ENCODE measurements at places on chromosomes 5 and 9.

GRCh38 chr5:3226196-3226920 lies 369.3 kb upstream of the IRX1 start:
- DNase-seq: no peak

GRCh38 chr9:134195558-134195957 lies 31.2 kb upstream of the RNU6ATAC start:
- no peak for DNase-seq

DNA sequence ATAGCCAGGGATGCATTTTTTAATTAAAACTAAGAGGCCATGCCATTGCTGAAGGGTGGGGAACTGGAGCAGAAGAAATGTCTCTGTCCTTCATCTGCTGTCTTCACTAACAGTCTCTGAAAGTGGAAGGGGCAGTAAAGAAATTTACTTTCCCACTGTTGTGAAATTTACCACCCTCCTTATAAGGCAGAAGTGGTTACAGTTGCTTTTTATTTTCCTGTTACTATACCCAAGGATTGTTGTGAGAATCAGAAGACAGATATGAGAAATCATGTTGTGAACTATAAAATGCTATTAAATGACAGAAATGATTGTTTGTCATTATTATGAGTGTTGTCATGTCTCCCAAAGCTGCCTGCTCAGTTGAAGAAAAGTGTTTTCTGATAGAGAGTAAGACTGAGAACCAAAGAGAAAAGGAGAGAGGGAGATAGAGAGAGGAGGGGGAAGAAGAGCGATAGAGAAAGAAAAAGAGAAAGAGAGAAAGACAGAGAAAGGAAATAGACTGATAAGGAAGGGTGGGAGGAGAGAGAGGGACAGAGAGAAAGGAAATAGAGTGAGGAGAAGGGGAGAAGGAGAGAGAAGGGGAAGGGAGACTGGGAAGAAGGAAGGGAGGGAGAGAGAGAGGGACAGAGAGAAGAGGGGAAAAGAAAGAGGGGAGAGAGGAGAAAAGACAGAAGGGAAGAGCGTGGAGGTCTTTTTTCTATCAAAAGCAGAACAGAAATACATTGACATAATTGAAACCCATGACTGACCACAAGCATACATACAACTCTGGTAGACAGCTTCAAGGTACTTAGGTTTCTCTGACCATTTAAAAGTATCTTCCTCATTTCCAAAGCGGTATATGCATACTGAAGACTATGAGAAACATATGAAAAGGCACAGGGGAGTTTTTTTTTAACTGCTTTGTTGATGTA lies 22.5 kb downstream of the SEC61B start:
- DNase-seq: no peak

DNA sequence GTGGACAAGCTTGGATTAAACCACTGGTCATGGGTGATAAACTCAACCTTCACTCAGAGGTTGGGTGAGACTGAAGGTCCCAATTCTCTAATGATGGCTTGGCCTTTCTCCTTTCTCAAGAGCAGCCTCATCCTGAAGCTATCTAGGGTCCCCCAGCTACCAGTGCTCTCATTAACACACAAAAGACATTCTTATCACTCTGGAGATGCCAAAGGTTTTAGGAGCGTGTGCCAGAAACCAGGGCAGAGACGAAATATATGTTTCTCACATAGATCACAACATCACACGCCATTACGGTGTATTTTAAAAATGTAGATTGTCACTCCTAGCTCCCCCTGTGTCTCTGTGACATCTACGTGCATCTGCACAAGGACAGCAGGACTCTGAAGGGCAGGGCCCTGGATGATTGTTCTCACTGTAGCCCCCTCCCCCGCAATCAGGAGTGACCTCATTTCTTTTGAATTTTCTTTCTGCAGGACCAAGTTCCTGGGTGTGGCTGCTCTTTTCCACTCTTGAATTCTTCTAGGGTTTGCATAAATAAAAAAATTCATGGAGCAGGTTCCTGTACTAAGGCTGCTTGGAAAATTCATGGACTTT lies 311.3 kb downstream of the GADD45G start:
- no peak for DNase-seq

- DNase-seq: no peak
These were observed 21.5 kb upstream of the ZBTB34 start for GRCh38 chr9:126838895-126839294.

DNA sequence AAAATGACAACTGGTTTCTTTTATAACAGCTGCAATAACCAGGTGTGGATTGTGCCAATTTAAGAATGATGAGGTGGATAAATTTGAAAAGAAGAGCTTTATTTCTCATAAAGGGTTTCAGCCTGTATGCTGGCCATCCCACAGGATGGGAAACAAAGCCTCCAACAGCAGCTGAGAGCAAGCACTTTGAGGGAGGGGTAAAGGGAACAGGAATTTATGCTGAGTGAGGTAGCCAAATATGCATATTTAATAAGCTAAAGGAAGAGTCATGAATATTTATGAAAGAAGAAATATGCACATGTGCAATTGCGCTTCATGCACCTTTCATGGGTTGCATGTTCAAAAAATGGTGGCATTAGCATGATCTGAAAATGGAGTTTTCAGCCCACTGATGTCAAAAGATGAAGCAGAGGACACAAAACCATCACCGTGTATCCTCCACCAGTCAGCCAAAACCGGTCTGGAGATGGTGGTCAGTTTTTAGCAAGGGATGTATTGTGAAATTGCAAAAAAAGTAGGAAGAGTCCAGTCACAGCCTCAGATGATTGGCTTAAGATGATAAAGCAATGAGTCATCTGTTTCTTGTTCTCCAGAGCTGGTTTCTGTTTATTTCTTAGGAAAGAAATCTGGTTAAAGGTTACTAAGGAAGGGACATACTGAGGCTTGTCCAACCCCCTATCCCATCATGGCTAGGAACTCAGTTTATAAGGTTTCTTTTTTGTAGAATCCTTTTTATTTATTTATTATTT lies 47.9 kb downstream of the DEPDC1B start:
- no peak for DNase-seq

DNA sequence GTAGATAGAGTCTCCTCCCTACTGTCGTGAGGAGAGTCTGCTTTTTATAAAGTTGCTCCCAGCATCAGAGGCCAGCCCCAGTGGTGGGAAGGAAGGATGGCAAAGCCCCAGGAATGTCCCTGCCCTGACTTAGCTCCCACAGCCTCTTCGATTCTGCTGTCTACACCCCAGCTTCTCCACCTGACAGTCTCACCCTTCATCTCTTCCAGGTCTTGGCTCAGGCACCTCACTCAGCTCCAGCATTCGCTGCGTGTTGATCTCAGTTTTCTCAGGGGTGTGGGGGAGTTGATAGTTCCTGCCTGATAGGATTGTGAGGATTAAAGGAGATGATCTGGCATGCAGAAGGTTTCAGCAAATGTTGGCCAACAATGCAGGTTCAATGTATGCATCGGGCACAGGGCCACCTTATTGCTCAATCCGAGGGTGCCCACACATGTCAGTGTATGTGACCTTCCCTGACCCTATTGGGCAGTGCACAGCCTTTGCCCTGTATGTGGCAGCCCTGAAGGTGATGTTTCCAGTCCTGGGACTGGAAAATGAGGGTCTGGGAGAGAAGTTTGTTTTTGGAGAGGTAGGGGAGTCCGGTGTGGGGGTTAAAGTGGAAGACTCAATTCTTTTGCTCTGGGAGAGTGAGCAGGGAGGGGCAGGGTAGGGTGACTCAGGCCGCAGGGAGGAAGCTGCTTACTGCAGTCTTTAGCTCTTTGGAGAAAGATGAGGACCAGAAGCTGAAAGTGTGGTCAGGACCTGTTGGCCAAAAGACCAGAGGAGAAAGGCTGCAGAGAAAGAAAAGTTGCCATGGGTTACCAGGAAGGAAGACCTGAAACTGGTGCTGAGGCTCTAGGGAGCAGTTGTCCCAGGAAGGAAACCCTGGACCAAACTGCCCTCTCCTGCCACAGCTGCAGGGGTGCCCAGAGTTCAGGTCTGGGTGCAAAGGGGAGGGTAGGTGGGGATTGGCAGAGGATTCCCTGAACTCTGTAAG lies 153.2 kb downstream of the MACROH2A1 start:
- DNase-seq: peak; percentile 9

DNA sequence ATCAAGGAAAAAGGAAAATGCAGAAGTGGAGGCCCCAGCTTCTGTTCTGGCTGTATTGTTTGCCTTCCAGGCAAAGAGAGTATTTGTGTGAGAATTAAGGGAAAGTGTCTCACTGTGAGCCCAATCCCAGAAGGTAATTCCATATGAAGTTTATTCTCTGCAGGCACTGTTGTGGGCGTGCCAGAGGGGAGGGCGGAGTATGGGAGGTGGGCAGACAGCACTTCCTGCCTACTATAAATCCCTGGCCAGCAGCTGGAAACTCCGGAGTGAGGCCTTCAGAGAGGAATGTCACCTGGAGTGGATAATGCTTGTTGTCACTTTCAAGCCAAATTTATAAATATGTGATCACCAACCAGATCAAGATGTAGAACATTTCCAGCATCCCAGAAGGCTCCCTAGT lies 209.5 kb downstream of the ARHGAP26 start:
- no peak for DNase-seq

GRCh38 chr9:18487611-18488010 lies 13.7 kb downstream of the ADAMTSL1 start:
- DNase-seq: no peak

DNA sequence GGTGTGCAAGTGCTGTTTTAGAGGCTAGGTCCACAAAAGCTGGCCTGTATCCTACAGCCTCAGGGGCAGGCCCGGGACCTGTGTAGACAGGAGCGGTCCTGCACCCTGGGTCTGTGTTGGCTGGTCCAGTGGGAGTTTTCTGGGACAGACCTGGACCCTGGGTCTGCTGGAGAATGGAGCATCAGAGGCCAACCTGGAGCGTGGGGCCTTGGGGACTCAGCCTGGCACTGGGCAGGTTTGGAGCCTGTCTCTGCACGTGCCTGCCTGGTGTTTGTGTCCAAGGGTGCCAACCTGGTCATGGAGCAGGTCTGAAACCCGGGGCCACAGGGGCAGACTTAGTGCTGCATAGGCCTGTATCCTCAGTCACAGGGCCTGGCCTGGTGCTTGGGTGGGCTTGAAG lies 45.8 kb downstream of the SRFBP1 start:
- no peak for DNase-seq

DNA sequence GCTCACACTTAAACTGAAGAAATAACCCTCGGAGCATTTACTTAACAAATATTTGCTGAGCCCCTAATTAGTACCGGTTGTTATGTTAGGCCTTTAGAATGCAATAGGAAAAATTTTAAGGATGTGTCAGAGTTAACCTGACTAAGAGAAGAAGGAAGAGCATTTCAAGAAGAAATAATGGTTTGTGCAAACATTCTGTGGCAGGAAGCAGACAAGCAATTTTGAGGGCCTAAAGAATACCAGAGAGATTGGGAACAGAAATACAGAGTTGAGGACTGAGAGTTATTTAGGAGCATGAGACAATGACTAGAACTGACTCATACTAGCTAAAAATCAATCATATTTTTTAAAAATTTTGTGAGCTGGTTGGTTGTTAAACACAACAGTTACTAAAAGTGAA lies 218.8 kb downstream of the PRR16 start:
- DNase-seq: no peak

- DNase-seq: peak; percentile 55
These were observed 56.7 kb downstream of the SLC1A1 start for GRCh38 chr9:4547016-4547415.

- no peak for DNase-seq
These were observed 17.4 kb upstream of the CAMSAP1 start for GRCh38 chr9:135924628-135925338.
